ENCODE measurements at places on chromosomes 13 and 19.

GRCh38 chr19:15159251-15159650 is 41.5 kb downstream of the NOTCH3 start:
- no peak for DNase-seq

DNA sequence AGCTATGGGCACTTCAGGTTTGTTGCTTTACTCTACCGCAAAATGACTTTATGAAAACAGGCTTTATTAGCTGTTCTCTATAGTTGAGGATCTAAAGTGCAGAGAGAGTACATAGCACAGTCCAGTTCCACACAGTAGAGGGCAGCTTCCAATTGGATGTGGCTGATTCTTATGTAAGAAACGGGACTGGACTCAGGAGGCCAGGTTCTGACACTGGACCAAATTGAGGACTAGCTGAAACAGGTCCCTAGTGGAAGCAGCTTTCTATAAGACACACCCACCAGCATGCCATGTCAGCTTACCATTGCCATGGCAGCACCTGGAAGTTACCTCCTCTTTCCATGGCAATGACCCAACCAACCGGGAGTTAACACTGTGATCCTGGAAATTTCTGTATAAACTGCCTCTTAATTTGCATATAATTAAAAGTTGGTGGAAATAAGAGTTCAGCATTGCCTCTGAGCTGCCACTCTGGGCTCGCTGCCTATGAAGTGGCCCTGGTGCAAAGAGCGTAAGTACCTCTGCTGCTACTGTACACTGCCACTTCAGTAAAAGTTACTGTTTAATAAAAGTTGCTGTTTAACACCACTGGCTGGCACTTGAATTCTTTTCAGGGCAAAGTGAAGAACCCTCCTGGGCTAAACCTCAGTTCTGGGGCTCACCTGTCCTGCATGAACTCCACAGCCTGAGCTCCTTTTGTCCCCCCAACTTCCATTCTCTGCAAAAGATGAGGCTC is 211.9 kb upstream of the SLC10A2 start:
- DNase-seq: no peak

DNA sequence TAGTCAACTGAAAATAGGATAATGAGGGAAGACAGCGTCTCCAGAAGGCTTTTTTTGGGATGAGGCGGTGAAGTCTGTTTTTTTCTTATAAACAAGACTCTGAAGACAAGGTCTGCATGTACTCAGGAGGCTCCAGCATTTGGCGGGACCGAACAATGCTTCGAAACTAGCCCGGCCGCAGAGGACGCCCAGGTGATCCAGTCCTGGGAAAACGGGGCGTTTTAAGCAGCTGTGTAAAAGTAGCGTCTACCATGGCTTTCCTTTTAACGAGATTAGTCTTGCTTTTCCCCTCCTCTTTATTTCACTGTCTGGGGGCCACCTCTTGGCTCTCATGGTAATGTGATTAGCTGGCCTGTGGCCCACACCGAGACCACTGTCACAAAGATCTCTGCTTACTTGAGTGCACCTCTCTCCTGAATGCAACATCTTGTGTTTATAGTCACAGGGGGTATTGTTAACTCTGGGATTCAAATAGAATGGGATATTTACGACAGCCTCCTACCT is 29.4 kb upstream of the GTF3A start:
- no peak for DNase-seq

- DNase-seq: no peak
These were observed 10.7 kb downstream of the ANO8 start for GRCh38 chr19:17323964-17324332.

GRCh38 chr19:4933528-4933927 is 24.2 kb downstream of the UHRF1 start:
- DNase-seq: no peak

DNA sequence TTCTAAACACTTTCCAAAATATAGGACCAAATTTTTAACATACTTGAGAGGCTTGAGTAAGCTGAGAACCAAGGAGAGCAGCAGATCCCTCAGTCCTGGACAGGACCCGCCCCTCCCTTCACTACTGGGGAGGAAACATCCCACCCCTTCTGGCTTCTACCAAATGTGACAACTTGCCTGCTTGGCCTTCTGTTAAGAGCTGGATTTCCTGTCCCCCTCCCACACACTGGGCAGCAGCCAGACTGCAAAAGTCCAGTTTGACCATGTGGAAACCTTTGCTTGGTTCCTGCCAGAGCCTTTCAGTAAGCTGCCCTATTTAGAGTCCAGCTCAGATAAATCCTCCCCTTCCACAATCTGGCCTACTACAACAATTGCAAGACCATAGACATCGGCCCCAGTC is 84.3 kb downstream of the FGF14 start:
- no peak for DNase-seq

DNA sequence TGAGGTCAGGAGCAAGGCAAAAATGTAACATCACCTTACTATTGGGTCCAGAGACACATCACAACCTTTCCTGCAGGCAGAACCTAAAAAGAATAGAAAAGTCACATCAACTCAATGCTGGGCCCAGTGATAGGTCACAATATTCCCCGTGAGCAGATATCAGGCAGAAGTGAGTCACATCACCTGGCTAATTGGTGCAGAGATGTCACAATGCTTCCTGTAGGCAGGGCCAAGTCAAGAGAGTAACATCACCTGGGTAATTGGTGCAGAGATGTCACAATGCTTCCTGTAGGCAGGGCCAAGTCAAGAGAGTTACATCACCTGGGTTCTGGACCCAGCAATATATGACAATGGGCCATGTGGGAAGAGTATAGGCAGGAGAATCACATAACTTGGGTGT is 63.4 kb downstream of the ZNF726 start:
- no peak for DNase-seq

DNA sequence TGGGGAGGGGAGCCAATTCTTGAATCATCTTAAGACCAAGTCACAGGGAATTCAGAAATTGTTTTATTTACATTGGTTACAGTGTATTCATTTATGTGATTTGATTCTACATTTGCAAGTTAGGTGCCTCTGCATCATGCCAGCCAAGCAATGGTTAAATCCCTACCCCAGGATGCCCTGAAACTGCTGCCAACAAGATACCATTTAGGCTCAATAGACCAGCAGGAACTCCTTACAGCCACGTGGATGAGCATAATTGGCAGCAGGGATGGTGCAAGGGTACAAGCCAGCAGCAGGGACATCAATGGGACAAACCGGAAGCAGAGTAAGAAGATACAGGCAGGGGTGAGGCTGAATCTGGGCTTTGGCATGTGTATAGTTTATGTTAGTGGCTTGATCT is 72.4 kb upstream of the NBEA start:
- DNase-seq: no peak

DNA sequence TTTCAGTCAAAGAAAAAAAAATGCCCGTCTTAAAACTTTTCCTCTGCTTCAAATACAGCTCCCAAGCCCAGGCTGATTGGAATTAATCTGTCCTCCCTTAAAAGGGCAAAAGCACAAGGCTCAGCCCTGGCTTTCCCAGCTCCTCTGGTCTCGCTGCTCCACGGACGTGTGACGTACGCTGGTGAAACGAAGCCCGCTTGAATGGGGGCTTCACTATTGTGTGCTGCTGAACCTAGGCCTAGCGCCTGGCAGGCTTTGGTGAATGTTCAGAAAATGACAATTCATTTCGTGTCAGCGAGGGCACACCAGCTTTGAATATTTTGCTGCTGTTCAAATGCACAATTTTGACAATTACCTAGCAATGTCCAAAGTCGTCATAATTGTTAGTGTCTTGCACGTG is 615 bp upstream of the ZNF135 start:
- no peak for DNase-seq

DNA sequence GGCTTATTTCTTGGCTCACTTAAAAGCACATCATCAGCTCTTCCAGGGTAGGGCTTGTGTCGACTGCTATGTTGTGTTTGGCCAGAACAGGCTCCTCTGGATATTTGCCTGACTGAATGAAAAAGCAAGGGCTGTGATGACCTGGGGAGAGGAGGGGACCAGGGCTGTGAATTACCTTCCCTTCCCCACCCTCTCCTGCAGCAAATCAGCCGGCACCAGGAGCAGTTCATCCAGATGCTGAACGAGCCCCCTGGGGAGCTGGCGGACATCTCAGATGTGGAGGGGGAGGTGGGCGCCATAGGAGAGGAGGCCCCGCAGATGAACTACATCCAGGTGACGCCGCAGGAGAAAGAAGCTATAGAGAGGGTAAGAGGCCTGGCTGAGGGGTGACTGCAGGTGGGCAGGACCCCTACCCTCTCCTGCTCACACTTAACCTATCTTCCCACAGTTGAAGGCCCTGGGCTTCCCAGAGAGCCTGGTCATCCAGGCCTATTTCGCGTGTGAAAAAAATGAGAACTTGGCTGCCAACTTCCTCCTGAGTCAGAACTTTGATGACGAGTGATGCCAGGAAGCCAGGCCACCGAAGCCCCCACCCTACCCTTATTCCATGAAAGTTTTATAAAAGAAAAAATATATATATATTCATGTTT is 4.4 kb downstream of the GADD45GIP1 start:
- no peak for DNase-seq

DNA sequence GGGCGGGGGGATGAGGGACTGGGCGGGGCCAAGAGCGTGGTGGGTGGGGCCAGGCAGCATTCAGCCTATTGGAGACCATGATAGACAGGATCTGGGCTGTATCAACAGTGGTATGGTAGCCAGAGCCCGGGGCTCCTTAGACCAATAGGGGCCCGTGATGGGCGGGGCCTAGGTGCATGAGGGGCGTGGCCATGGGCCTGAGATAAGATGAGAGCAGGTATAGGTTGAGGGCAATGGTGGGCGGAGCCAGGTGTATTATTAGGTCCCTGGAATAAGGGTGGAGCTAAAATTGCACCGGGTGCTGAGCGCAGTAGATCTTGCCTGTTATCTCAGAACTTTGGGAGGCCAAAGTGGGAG is 5.3 kb downstream of the ABCA7 start:
- no peak for DNase-seq

DNA sequence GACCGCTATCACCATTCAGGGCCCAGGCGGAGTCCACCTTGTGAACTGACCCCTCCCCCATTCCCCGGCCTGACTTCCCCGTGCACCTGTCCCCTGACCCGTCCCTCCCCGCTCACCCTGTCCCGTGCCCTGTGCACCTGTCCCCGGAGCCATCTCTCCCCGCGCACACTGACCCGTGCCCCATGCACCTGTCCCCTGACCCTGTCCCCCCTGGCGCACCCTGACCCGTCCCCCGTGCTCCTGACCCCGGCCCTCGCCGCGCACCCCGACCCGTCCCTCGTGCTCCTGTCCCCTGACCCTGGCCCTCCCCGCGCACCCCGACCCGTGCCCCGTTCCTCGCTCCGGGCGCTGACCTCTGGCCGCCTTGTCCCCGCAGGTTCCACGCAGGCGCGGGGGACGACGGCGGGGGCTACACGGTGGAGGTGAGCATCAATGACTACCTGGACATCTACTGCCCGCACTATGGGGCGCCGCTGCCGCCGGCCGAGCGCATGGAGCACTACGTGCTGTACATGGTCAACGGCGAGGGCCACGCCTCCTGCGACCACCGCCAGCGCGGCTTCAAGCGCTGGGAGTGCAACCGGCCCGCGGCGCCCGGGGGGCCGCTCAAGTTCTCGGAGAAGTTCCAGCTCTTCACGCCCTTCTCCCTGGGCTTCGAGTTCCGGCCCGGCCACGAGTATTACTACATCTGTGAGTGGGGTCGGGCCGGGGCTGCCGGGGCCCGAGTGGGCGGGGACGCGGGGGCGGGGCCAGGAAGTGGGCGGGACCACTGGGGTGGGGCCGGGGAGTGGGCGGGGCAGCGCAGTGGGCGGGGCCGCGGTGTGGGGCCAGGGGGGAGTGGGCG is 9.7 kb downstream of the EFNA2 start:
- DNase-seq: no peak
